Effector memory CD4-positive, alpha-beta T cell (primary cell): ENCODE measurements at places on chromosomes 13 and 19.

- no peak for DNase-seq
These were observed 58.3 kb downstream of the RAB20 start for GRCh38 chr13:110503037-110503901.

DNA sequence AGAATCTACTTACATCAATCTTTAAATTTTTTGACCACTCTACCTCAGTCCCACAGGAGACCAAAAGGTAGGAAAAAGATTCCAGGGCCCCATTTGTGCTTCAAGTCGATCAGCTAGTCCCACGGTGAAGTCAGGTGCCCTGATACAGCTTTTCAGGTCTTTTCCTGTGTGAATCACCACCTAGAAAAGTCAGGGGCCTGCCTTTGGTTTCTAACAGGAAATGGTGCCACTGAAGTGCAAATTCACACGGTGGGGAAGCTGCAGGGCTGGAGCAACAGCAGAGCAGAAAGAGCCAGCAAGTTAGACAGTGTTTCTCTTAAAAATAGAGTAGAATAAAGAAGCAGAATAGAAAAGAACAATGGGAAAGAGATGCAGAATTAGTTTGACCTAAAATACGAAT, 107.5 kb downstream of the KLF12 start:
- DNase-seq: peak; percentile 64

DNA sequence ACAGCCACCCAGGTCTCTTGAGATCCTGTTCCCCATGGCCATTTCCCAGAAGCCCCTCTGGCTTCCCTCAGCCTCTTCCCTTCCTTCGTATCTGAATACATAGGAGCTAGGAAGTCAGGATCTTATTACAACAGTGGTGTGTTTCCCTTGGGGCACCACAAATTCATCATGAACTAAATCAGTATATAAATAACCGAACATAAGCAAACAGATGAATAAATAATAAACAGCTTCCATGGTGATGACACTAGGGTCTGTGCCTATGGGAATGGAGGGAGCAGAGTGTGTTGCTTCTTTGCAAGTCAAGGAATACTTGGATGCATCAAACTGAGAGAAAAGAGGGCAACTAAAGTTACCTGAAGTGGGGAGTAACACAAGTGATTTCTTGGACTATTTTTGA, 527.6 kb downstream of the LMO7 start:
- DNase-seq: no peak

DNA sequence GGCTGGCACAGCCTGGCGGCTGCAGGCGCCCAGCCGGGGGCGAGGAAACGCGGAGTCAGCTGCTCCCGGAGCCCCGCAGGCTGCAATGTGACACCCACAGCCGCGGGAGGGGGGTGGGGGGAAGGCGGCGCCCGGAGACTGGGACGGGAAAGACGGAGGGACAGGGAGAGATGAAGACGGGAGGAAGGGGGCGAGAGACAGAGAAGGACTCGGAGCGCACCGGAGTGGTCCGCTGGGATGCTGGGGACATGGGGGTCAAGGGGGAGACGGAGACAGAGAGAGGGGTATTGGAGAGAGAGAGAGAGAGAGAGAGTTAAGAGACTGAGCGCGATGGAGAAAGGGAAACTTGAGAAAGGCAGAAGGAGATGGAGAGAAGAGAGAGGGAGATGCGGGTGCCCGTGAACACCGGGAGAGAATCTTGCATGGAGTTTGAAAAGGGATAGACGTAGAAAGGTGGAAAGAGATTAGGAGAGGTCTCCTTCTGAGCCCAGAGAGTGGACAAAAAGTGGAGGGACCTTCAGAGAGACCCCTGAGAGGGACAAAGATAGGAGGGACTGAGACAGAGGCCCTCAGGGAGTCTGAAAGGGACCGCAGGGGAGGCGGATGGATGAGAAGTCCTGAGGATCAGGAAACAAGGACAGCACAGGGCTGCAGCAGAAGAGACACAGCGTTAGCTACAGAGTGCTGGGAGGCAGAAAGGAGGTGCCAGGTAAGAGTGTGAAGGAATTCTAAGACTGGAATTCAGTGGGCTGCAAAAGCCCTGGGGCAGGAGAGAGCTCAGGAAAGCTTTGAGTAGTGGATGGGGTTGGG, 1.0 kb downstream of the SCN1B start:
- no peak for DNase-seq

DNA sequence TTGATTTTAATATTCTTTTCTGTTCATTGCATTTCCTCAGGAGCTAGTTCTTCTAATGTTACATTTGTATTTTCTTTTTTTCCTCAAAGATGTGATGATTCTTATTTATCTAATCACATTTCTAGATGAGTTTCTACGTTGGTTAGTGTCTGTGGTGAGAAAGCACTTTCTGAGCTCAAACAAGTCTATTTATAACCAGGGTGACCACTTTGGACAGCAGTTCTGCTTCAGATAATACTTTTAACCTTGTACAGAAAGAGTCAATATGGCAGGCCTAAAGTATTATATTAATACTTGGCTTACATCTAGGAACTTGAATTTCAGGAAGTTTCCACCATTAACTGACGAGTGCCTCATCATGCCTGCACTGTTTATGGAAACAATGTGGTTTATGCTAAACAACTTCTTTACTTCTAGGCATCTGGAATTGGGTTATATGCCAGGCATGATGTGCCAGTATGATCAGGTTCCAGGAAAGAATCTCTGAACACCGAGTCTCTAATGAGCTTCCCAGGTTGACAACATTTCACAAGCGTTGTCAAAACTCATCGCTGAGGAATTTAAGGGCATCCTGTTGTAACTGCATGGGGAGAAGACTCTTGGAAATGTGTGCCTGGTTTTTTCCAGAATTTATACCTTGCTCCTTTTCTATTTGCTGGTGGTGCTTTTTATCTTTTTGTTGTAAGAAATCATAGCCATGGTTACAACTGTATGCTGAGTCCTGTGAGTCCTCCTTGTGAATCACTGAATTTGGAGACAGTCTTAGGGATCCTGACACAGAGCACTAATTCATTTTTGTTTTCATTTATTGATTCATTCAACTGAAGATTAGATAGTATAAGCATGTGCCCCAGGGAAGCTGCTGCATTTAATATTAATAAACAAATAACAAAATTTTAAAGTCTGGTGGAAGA, 344.4 kb upstream of the PCDH9 start:
- no peak for DNase-seq

DNA sequence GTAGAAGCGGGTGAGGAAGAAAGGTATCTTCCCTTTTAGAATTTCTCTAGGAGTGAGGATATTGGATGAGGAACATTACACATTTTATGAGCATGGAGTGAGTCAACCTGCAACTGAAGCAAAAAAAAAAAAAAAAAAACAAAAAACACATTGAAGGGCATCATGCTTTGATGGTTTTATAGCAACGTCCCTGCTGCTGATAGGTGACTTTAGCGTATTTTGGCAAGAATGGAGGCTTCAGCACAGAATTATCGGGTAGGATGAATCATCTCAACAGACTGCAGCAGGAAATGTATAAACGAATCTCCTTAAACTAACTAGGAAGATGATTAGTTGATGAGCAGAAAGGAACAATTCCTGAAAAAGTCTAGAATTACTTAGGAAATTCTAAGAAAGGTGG, 1359.6 kb upstream of the ATXN8OS start:
- no peak for DNase-seq

- peak; percentile 52 for DNase-seq
These were observed at the start of gene ZNF865 for GRCh38 chr19:55605637-55606470. Gene ZNF865, plus strand, starts transcription at chr19:55605647. Its CDS starts 7,972 bp downstream, at chr19:55613619.

DNA sequence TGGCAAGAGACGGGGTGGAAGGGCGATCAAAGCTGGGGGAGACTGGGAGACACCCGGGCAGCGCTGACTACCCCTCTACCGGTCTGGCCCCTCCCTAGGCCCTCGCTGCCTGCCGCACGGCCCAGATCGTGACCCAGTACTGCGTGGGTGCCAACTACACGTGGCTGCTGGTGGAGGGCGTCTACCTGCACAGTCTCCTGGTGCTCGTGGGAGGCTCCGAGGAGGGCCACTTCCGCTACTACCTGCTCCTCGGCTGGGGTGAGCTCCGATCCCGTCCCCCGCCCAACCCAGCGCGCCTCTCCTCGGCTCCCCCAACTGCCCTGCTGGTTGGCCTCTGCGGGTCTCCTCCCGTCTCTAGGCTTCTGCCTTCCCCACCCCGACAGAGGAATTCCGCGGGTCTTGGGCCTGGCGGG, 8.8 kb downstream of the GIPR start:
- DNase-seq: peak; percentile 41

DNA sequence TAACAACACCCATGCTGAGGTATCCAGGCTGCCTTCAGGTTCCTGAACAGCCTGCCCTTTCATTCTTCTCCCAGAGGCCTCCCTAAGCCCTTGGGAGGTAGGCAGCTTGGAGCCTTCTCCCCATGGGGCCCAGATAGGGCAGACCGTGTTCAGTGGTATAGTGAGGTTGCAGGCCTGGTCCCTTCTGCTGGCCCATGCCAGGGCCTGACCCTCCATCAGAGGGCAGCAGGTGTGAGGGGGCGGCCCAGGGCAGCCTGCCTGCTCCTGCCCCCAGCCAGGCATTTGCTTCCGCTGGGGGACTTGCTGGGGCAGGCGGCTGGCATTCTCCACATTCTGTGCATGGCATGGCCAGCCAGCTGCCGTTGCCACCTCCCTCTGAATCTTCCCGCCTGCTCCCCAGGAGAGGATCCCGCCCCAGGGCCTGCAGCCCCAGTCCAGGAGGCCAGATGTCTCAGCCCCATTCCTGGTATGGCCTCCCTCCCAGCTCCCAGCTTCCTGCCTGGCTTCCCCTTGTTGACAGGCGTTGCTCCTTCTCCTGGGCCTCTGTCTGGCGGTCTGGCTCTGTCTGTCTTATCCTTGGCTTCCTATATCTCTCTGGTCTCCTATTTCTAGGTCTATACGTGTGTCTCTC, 8.9 kb downstream of the CIC start:
- no peak for DNase-seq

DNA sequence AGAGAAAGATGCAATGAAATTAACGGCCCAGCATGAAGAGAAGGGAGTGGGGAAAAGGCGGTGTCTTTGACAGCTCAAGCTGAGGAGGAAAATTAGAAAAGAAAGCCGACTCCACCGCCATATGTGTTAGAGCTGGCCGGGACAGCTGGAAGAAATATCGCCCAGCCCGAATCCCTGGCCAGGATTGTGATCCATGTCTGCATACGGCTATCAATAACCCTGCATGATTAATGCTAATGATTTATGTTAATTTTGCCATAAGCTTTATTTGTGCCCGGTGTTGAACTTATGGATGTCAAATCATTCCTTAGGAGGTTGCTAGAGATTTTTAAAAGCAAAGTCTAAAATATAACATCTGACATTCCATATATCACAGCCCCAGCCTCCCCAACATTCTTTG, 263.4 kb upstream of the ZNF507 start:
- DNase-seq: no peak

GRCh38 chr19:15316498-15316897, 15.8 kb downstream of the BRD4 start:
- DNase-seq: no peak

DNA sequence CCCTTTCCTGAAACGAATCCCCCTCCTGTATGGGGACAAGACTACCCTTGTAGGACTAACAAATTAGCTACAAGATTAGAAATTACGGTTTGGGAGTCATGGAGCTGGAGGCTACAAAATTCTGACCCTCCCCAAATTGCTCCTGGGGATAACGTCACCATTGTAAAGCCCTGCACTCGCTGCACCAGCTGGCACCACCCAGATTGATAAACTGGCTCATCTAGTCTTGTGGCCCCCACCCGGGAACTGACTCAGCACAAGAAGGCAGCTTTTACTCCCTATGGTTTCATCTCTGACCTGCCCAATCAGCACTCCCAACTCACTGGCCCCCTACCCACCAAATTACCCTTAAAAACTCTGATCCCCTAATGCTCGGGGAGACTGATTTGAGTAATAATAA, 150.6 kb upstream of the TSC22D1 start:
- DNase-seq: no peak

- no peak for DNase-seq
These were observed 13.9 kb upstream of the DNAJC15 start for GRCh38 chr13:43009506-43009905.

GRCh38 chr19:19866611-19867248, 1.0 kb downstream of the ZNF253 start:
- DNase-seq: peak; percentile 35

- DNase-seq: no peak
These were observed 1381.0 kb upstream of the MIR17HG start for GRCh38 chr13:89966524-89966923.

DNA sequence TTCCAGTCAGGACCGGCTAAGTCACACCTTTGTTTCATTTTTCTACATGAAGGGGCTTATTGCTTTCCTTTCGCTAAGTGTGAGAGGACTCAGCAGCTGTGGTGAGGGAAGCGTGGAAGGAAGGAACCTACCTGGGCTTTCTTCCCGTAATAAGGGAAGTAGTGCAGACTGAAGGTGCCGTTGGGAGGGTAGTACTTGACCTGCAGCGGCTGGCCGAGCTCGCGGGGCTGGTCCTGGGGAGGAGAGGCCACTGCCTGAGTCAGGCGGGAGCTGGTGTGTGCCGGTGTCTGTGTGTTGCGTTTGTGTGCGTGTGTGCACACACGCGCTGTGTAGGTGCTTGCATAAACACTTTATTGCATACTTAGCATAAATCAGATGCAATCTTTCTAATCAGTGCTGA, 7.7 kb downstream of the ATP4B start:
- DNase-seq: no peak

DNA sequence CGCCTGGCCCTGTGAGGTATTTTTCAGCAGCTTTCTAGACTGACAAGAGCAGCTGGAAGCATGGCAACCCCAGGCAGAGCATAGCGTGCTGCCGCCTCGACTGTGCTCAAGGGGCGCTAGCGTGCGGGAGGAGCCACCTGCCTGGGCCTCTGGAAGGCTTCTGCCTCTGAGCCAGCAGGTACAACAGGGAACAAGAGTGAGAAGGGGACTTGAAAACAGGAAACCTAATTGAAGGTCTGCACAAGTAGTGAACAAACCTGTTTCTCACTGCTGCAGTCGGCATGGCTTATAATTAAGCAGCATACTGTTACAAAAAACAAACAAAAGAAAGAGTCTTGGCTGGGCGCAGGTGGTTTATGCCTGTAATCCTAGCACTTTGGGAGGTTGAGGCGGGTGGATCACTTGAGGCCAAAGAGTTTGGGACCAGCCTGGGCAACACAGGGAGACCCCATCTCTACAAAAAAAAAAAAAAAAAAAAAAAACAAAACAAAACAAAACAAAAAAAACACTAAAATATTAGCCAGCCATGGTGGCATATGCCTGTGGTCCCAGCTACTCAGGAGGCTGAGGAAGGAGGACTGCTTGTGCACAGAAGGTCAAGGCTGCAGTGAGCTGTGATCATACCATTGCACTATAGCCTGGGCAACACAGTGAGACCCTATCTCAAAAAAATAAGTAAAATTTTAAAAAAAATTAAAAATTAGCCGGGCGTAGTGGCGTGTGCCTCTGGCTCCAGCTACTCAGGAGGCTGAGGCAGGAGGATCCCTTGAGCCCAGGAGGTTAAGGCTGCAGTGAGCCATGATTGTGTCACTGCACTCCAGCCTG, 12.6 kb upstream of the GARRE1 start:
- DNase-seq: no peak

GRCh38 chr19:27776020-27776419, 1436.9 kb downstream of the UQCRFS1 start:
- no peak for DNase-seq
